Mammary epithelial cell (primary cell): ENCODE measurements at places on chromosomes 12 and 14. TPM values are rescaled to one million over a fixed set of nuclear protein-coding genes. Genes with fewer than 3 reads are reported as not detected.

DNA sequence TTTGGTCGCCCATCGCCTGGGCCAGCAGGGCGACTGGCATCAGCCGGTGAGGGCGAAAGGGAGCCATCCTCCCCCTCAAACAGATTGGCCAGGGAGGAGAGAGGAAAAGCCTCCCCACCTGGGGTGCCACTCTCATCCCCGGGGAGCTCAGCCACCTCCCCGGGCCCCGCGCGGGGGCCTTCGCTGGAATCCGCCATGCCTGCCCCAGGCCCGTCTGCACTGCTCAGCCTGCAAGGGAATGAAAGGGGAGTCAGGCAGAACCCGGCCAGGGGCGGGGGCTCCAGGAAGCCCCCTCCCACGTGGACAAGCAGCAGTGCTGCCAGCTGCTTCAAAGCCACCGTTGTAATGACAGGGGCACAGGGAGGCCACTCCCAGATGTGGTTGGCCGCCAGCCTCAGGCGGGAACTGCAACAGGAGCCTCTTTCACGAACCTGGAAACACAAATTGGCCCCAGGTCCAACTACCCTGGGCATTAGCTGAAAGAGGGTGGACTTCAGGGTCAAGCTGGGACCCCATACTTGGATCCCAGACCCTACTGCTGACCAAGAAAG is 18.5 kb downstream of the TRPV4 start:
- DNase-seq: no peak

GRCh38 chr12:21825886-21826617 is 51.5 kb upstream of the KCNJ8 start:
- DNase-seq: no peak

Gene SOCS2
- 19.4 and 20.7 TPM in 2 replicates for total RNA-seq

Gene ASB2
- 0.19 TPM in 1 of 2 replicates, not detected in the other for total RNA-seq

GRCh38 chr14:97350894-97351731 is 553.9 kb downstream of the VRK1 start:
- no peak for DNase-seq

DNA sequence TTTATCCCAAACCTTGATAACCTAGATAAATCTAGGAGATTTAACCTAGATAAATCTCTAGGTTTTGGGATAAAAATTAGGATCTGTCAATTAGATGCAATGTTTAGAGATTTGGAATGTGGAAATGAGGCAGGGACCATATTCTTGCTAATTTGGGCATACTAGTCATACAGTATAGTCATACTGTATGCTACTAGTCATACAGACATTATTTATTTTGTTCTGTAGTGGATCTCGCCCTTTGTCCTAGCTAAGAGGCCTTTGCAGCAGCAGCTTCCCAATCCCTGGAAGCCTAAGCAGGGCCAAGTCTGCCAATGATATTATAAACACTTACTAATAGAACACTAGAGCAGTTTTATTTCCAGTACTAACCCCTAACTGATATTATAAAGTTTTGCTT is 136.4 kb downstream of the CEP128 start:
- DNase-seq: no peak

- peak; percentile 80 for DNase-seq
These were observed 17.8 kb downstream of the PLCZ1 start for GRCh38 chr12:18719922-18720510.

Gene SALL2
- 3.3 TPM for total RNA-seq

DNA sequence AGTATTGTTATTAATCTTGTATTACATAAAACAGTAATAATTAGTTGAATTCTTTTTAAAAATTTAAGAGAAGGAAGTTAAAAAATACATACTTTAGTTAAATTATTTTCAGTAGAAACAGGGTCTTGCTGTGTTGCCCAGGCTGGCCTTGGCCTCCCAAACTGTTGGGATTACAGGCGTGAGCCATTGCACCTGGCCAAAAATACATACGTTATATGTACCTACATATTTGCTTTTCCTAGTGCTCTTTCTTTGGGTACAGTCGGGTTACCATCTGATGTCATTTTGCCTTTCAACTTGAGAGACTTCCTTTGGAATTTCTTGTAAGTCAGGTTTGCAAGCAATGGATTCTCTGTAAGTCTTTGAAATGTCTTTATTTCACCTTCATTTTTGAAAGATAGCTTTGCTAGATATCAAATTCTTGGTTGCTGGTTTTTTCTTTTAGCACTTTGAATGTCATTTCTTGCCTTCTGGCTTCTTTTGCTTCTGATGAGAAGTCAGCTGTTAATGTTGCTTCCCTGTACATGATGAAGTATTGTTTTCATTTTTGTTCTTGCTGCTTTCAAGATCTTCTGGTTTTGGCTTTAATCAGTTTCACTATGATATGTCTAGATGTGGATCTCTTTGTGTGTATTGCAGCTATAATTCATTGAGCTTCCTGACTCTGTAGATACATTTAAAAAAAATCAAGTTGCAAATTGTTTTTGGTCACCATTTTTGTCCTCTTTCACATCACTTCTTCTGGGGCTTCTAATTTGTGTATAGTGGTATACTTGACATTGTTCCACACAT is 84.4 kb downstream of the SPATS2 start:
- no peak for DNase-seq

Gene PMCH
- total RNA-seq: not detected

Gene FGF6
- total RNA-seq: not detected
